ENCODE measurements at places on chromosomes 5 and 9.

DNA sequence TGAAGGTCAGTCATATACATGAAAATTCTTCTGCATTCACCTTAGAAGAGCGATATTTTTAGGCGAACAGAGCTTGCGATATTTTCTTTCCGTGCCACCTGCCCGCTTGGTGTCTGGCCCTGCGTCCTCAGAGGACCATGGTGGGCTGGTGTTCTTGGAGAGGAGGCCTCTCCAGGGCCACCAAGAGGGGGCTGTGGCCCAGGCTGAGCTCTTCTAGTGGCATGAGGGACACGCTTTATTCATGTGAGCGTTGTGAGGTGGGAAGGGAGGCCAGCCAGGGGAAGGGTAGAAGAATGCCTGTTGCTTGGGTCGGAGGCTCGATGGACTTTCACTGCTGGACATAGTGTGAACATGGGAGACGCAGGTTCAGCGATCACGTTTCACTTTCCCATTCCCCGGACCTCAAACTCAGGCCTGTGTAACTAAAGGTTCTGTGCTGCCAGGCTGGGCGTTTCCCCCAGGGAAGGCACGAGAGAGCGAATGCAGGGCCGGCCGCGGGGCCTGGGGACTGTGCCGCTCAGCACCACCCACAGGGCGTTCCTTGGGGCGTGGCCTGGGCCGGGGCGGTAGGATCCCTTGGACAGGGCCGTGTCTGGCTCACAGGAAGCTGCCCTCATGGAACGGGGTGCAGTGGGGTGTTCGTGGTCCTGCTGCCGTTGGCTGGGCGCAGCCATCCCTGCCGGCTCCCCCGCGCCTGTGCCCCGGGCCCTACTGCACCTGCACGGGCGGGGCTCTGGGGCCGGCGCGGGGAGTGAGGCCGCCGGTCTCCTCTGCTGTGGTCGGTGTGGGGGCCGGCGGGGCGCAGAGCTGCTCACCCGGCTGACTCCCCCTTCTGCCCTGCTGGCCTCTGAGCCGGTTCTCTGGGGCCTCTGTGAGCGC is 40.7 kb upstream of the CLPTM1L start:
- peak; percentile 61 for DNase-seq

DNA sequence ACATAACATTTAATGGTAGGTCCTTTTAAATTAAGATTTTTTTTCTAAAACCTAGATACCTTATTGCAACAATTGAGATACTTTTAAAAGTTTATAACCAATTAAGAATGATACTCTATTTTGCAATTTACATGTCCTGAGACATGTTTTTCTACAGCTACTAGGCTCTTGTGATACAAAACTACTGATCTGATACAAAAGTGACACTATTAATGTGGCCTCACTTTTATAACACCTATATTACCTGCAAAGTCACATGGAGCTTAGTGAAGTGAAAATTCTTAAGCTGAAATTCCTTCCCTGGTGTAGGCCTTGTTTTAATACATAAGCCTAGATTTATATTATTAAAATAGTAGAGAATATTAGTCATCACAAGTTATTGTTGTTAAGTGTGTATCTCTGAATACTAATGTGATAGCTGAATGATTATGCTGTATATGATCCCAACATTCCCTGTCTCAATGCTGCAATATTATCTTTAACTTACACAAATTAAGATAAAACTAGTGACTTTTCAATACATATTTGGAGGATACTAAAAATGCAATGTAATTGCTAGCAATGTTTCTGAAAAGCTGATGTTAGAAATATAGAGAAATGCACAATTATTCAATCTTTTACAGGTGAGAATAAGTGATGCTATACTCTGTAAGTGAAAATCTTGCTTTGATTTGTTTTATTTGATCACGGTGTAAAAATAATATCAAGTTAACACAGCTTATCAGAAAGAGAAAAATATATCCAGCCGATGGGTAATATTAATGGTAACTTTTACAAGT is 2.6 kb downstream of the NFIB start:
- DNase-seq = no peak

DNA sequence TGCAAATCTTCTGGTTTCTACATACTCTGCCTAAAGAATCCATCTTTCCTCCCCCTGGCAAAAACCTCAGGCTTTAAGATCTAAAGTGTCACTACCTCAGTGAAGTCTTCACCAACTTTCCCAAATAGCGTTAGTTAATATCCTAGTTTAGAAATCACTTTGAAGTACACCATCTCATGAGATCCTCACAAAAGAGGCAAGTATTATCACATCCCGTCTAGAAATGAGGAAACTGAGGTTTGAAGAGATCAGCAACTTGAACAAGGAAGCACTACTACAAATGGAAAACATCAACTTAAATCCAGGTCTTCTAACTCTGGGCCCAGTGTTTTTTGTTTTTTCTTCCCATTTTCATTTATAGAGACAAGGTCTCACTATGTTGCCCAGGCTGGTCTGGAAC is 4.6 kb downstream of the AP3B1 start:
- no peak for DNase-seq

- DNase-seq = no peak
Measured at GRCh38 chr9:94082956-94083355, 1.3 kb upstream of the PTPDC1 start.

DNA sequence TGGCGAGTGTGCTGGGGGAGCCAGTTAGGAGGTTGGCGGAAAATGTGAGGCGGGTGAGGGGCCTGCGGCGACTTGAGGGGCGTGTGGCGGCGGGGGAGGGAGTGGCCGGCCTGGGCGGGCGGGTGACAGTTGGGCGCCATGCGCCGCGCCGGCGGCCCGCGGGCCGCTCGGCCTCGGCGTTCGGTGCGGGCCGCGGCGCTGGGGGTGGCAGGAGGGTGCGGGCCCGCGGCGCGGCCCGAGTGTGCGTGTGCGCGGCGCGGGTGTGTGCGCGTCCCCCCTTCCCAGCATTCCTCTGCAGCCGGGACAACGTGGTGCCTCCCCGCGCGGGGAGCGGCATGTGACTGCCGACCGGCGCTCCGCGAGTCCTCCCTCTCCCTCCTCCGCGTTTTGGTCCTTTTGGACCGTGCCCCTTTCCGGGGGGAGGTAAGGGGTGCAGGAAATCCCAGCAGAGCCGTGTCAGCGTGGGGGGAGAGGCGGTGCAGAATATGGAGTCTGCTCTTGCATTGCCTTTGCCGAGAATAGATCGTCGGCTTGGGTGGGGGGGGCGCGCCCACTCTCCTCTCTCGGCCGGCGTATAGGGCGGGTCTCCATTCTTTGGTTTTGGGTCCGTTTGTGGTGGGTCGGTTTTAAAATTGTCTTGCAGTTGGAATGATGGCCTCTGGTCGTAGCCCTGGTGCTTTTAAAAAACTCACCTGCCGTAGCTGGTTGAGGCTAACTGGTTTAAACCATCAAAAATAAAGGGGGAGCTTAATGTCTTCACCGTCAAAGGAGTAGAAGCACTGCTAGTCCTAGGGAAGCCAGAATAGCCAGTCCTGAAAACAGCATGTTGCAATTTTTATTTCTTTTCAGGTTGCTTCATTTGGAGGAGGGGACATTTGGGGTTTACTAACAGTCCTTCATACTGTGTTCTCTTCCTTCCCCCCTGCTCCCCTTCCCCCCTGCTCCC is 2.0 kb downstream of the LARP1 start:
- peak; percentile 46 for DNase-seq

- no peak for DNase-seq
Measured at GRCh38 chr9:21751998-21752397, 50.4 kb upstream of the MTAP start.

GRCh38 chr5:109767997-109768396 is 78.3 kb downstream of the MAN2A1 start:
- DNase-seq = no peak

DNA sequence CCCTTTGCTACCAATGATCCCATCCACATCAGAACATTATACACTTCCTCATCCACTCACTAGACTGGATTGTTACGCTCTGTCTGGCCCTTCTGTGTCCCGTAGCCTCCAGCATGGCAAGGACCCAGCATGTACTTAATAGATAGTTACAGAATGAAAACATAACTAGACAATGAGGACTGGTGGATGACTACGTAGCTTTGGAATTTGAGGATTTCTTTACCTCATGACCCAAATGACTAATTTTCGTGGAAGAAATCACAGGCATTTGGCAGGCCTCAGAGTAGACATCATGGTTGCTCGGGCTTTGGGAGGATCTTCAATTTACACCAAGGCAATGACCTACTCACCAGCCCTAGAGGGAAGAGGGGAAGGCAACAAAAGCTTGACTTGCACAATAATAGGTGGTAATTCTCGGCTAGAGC is 299.8 kb downstream of the TLE1 start:
- no peak for DNase-seq

DNA sequence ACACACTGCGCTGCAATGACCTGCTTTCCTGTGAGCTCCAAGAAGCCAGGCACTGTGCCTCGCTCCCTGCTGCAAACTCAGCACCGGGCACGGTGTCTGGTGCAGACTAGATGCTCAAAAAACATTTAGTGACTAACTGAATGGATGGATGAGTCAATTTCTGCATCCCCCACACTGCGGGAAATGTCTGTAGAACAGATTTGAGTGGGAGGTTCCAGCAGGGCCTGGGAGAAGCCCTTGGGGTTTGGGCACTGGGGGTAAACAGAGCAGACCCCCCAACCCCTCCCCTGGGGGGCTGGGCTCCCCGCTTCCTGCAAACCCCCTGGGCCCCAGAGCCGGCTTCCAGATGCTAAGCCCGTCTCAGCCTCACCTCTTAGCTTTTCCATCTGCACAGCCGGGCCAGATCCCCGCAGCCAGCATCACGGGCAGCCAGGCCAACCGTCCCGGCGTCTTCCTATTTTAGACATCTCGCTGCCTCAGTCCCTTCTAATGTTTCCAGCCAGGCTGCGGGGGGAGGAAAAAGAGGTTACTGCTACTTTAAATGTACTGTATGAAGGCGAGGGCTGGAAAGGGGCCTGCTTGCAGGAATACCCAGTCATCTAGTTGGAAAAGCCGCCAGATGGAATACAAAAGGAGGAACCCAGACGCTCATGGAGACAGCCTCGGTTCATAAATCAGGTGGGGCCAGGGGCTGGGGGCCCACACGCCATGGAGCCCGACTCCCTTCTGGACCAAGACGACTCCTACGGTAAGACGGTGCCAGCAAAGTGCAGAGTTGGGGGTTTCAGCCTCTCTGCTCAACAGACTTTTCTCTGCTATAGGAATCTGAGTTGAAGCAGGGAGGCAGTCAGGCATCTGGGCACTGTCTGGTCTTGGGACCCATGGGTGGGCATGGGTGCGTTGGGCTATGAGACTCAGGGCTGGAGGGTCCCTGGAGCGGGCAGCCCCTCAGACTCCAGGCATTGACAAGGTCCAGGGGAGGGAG is 67.1 kb upstream of the GGTA1 start:
- no peak for DNase-seq

DNA sequence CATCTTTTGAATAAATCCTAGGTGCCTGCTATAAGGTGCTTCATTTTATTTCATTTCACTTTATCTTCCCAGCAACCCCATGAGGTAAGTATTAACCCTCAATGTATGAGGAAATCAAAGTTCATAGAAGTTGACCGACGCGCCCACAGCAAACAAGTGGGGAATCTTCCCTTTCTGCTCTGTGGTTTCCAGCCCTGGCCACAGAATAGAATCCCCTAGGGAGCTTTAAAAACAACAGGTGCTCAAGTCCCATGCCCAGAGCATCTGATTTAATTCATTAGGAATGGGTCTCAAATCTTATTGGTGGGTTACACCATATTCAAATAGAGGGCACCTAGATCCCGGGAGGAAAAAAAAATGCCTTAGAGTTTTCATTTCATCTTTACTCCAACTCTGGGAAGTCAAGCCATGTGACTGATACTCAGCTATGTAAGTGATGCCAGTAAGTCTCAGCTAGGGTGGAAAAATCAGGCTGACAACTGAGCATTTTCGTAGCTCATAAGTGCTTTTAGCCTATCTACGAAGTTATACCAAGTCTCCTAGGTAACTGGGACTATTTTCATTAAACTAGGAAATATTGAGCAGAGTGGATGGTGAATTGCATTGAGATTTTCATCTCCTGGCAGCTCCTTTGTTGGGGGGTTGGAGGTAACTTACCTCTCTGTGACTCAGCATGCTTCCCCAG is 353.4 kb upstream of the SLC30A5 start:
- no peak for DNase-seq

DNA sequence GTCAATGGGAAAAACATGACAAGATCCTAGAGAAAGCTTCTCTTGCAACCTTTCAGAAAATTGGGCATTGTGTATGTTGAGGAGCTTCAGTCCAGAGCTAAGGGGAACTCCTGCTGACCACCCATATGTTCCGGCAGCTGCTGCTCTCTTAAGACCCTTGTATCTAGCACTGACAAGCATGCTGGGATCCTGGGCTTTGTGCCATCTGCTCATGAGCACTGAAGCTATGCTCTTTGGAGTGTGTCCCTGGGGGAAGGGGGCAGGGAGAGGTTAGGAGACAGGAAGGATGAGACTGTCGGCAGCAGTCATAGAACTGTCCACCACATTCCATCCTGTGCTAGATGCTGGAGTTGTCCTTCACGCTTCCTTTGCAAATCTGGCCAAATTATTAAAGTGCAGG is 109.3 kb downstream of the JAKMIP2 start:
- no peak for DNase-seq

GRCh38 chr9:111632695-111633388 is 1.7 kb downstream of the DNAJC25 start:
- no peak for DNase-seq

GRCh38 chr9:121105531-121105930 is 30.8 kb downstream of the CNTRL start:
- DNase-seq = no peak

DNA sequence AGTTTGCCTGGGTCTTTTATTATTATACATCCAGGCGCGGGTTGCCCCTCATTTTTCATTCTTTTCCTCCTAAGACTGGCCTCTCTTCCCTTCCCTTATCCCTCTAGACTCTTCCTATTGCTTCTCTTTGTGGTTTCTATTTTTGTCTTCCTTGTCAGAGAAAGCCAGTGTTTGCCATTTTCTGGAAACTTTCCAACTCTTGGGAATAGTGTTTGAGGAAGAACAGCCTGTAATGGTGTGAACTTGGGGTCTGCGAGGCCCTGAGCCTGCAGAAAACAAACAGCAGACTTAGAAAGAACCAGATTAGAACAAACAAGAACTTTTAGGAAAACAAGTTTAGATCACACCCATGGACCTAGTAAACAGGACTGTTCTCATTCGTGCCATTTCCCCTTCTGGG is 15.5 kb downstream of the PRKACG start:
- DNase-seq = no peak
